ENCODE measurements at places on chromosomes 12 and 14.

DNA sequence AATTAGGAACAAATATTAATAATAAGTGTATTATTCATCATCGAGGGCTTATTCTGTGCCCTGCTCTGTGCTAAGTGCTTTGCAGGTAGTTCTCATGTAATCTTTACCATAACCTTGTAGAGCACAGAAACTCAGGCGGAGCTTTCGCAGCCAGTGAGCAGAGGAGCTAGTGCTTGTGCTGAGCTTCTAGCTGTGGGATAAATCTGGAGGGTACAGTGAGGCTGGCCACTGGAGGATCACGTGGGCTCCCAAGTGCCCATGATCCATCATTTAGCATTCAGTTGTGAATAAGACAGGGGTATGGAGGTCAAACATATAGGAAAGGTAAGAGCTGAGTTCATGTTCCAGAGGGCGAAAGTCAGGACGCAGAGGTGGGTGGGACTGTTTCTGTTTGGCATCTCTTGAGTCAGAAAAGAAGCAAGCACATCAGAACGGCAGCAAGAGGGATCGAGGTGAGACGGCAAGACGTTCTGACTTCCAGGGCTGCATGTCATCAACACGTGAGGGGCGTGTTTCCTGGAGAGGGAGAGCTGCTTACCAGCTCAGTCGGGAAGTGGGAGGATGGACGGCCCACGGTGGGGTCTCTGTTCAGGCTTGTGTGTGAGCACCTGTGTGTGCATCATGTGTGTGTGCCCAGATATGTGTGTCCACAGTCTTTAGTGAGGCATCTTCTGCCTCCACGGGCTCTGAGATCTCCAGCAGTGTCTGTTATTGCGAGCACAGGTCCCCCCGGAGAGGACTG lies 16.8 kb upstream of the KRT80 start:
- DNase-seq, result peak; percentile 9

DNA sequence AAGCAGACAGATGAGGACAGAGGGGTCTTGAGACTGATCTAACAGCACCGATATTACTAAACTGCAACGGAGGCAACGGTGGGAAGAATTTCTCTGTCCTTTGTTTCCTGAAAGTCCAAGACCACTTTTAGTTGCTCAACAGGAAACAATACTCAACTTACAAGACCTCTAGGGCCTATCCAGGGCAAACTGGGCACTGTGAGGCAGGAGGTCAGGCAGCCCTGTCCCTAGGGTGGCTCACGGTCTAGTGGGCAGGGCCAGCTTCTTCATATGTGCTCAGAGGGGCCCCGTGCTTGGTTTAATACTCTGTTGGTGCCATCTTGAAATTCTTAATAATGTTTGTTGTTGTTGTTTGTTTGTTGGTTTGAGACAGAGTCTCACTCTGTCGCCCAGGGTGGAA lies 14.2 kb downstream of the SSH1 start:
- DNase-seq, result no peak

GRCh38 chr12:6372403-6373003 lies 2.9 kb downstream of the SCNN1A start:
- no peak for DNase-seq

- DNase-seq, result no peak
Observed at GRCh38 chr12:84069699-84070098, 842.9 kb downstream of the SLC6A15 start.

DNA sequence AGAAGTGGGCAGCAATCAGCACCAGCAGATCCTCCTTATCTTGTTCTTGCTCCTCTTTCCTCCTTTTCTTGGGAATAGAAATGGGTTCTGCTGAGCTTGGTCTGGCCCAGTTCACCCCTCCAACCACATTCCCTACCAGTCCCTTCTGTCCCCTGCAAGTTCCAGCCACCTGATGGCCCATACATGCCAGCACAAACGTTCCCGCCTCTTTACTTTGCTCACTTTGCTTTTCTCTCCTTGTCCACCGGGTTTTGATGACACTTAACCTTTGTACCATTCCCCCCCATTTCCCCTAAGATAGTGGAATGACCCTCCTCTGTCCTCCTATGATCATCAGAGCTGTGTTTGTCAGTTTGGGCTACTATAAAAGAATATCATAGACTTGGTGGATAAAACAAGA lies 23.4 kb upstream of the EML1 start:
- no peak for DNase-seq

DNA sequence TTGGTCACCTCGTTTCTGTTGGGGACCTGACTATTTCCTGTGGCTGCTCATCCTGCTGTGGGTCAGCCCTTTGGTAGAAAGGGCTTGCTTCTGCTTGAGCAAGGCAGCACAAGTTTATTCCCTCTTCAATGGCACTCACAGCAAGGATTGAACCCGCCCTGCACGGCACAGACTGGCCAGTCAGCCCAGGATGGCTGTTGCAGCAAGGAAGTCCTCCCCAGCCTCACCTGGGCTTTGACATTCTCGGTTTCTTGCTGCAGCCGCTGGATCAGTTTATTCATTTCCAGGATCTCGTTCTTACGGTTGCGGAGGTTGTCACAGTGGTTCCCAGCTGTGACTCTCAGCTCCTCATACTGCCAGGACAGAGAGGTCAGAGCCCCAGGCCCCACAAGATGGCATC lies 9.5 kb downstream of the KRT82 start:
- DNase-seq, result no peak

GRCh38 chr12:65518771-65519170 lies 240.3 kb downstream of the MSRB3 start:
- DNase-seq, result no peak

DNA sequence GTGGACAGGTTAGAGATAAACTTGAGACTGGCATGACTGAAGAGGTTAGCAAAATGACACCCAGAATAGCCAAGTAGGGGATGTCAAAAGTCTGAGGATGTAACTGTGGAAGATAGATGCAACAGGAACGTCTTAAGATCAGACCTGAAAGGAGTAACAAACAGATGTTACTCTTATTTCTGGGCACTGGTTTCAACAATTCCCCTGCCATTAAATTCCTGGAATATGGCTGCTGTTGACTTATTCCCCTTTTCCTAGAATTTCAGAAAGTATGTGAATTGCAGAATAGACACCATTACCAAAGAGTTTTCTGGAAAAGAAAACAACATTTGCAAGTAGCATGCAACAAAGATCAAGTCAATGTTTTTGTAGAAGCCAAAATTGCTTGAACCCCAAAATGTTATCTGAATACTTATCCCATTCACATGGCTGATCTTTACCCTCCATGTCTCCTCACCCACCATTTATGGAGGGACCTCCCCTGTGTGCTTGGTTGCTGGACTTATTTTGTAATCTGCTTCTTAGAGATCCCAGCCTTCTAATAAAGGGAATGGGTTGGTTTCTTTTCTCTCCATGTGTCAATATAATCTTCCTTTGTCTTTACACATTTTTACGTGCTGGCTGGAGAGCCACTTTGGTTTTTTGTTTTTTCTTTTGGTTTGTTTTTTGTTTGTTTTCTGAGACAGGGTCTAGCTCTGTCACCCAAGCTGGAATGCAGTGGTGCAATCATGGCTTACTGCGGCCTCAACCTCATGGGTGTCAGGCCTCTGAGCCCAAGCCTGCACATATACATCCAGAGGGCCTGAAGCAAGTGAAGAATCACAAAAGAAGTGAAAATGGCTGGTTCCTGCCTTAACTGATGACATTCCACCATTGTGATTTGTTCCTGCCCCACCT lies 57.0 kb downstream of the BBS10 start:
- DNase-seq, result no peak

DNA sequence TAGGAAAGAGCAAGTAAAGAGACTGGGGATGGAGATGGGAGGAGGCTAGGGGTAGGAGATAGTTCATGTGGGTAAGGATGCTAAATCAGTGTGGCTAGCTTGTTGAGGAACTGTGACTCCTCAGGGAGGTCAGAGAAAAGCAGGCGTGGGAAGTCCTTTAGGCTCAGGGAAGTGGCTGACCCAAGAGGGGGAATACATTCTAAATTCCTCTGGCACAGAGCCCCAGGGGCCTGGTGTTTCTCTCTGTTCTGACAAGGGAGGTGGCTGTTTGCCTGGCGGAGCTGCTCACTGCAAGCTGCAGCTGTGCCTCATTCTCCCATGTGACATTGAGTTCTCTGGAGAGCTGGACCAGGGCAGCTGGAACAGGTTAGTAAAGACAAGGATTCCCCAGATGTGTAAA lies 152.2 kb upstream of the SLC38A2 start:
- DNase-seq, result peak; percentile 93

DNA sequence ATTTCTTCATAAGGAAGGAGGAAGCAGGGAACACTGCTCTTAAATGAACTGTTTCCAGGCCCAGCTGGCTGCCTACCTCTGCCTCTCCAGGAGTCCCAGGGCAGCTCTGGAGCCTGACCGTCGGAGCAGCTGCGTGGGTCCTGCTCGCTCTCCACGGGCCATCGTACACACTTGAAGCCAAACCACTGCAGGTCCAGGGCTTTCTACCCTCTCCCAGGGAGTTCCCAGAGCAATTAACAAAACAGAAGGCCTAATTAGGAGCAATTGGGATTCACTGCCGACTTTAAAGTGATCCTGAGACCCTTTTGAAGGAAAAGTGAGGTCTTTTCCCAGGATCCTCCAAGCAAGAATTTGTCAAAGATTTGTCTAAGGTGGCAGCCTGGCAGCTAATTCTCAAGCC lies 76.9 kb downstream of the OTX2 start:
- DNase-seq, result no peak

DNA sequence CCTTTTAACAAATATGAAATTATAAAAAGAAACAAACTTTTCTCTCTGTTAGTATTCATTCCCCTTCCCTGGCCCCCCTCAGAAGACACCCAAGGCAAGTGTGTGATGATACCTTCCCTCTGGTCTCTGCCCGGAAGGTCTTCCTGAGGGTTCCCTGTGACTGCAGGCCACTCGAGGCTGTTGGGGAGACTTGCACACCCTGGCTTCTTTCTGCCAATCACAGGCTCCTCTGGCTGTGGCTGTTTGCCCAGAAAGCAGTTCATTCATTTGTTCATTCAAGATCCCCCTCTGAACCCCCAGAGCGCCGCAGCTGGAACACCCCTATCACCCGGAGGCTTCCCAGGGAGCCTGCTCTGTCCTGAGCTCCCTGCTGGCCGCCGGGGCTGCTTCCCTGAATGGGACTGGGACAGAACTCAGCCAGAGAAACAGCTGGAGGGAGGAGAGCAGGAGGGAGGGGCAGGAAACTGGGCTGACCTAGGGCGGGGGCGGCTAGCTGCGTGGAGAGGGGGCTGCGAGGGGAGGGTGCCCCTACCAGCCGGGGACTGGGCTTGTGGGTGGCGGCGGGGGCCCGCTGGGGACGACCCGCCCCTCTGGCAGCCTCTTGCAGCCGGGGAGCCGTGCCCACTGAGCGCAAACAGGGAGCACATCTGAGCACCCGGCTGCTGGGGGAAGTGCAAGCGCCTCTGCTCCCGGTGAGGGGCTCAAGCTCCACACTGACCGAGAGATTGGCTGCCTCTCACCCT lies at the start of gene CMKLR1:
CMKLR1 (minus strand) TSS at position 397 of the 743 bp plus-strand sequence. CDS start 45,720 bp downstream, outside the sequence.
- peak; percentile 63 for DNase-seq

DNA sequence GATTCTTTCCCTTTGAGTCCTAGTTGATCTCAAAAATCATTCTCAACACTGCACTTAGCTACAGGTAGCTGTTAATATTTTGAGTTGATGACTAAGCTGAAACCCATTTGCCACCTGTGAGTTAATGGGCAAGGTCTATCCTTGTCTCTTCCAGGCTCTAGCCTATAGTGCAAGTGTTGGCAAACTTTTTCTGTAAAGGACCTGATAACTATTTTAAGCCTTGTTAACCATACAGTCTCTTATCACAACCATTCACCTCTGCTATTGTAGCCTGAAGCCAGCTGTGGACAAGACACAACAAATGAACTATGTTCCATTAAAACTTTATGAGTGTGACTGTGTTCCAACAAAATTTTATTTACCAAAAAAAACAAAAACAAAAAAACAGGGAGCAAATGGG lies 19.4 kb downstream of the RAP1B start:
- no peak for DNase-seq

DNA sequence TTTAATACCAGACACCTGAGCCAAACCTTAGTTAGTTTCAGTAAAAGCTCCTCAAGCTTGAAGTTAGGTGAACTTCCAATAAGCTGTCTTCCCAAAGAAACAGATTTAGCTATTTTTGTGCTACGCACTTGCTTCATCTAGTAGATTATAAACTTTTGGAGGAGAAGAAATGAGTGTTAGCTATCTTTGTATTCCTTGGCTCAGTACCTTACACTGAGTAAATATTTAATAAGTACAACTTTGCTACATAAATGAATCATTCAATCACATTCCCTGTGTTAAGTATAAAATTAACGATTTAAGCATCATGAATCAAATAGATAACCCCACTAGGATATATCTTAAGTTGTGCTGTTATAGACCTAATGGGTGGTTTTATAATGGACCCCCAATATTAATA lies 307.0 kb downstream of the PCNX1 start:
- no peak for DNase-seq

DNA sequence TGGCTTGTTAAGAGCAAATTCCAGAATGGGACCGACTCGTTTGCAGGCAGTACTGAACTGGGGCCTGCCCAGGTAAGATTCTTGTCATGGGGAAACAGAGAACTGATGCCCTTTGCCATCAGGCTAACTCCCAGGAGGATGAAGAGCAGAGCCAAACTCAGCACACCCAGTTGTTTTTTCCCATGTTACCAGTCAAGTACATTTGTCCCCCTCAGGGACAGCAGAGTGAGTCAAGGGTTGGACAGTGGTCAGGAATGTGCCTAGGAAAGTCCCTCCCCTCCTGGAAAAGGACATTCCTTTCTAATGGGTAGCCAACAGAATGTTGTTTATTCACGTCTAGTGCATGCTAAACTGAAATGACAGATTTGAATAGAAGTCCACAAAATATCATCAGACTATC lies 1.6 kb downstream of the ART4 start:
- no peak for DNase-seq

DNA sequence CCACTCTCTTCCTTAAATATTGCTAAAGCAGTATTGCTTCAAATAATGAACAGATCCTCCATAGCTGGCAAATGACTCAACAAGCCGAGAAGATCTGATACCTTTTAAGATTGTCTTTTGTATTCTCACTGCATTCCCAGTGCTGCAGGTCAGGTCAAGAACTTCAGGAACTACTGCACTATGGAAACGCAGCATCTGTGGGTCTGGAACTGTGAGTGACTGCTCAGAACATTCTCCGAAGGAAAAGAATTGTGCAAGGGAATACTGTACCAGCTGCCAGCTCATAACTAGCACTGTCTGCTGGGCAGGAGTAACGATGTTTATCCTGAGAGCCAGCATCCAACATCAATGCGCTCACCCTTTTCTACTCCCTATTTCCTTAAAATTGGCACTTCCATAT lies 348.0 kb upstream of the SOX5 start:
- DNase-seq, result no peak

- peak; percentile 18 for DNase-seq
Observed at GRCh38 chr12:89862511-89863445, 154.1 kb upstream of the ATP2B1 start.

GRCh38 chr14:31935391-31935790 lies 141.7 kb upstream of the ARHGAP5 start:
- DNase-seq, result no peak

DNA sequence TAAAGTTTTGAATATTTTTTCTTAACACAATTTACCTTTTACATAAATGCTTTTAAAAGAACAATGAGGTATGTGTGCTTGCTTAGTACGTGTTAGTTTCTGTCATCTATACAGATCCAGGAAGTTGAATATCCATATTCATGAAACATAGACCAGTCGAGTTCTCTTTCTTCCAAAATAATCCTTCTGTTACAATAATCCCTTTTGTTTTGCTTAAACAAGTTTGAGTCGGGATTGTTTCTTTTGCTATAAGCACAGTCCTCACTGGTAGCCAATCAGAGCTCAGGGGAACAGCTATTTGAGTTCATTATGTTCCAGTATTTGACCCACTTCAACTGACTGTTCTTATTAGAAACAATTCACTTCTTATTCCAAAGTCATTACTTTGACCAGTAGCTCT lies 214.7 kb upstream of the FLRT2 start:
- DNase-seq, result no peak
